ENCODE measurements at places on chromosomes 13 and 19.

DNA sequence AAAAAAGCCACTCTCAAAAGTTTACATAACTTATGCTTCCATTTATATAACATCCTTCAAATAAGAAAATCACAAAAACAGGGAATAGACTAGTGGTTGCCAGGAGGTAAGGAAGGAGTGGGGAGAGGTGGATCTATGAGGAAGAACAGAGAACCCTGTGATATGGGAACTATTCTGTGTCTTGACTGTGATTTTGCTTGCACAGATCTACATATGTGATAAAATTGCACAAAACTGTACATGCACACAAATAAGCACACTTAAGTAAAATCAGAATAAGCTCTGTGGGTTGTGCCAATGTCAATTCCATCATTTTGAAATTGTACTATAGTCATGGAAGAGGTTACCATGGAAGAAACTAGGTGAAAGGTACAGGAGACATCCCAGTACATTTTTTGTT is 121.6 kb upstream of the SGCG start:
- no peak for DNase-seq

DNA sequence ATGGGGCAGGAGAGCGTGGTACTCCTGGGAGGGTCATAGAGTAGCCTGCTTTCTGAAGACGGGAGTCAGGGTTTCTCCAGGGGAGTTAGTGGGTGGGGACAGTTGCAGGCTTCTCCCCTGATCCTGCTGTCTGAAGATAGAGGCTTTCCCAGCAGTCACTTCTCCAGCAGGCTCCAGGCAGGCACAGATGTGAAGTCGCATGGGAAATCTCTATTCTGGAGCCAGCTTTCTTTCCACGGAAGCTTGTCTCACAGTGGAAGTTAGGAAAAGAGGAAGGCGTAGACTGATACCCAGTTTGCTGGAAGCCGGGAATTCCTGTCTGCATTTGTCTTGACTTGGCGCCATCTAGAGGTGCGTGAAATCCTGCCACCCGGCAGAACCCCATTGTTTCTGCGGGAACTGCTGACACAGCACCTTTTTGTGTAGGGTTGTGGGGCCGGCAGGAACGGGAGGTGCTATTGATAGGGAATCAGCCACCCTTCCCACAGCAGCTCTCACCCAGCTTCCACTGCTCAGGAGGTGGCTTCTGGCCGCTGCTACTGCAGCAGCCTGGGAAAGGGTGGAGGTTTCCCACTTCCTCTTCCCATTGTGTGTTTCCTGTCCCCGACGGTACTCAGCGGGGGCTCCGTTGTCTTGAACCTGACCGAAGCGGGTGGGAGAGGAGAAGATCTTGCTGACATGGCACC is 28.5 kb upstream of the NPAS1 start:
- DNase-seq: peak; percentile 65

DNA sequence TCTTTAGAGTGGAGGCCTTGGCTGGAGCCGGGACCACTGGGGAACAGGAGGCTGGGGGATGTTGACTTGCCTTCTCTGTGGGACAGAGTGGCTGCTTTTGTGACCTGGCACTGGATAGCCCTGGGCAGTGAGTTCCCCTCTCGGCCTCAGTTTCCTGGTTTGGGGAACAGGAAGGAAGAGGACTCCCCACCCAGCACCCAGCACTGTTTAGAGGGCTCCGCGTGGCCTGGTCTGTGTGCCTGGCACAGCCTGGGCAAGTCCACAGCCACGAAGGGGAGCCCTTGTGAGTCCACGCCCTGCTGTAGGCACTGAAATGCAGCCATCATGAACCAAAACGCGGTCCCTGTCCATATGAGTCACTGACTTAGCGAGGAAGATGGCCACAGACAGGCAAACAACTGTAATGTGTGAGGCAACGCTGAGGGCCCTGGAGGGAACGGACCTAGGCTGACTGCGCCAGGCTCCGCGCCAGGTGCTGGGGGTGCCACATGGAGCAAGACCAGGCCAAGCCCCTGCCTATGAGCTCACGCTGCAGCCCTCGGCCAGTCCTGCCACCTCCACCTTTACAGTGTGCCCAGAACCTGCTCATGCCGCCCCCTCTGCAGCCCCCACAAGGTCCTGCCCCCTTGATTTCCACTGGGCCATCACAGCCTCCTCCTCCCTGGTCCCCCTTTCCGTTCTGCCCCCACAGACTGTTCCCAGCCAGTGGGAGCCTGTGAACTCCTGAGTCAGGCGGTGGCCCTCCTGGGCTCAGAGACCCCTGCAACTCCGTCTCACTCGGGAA is 35.5 kb downstream of the PAK4 start:
- no peak for DNase-seq

- no peak for DNase-seq
Measured at GRCh38 chr13:91302111-91302510, 45.4 kb upstream of the MIR17HG start.

DNA sequence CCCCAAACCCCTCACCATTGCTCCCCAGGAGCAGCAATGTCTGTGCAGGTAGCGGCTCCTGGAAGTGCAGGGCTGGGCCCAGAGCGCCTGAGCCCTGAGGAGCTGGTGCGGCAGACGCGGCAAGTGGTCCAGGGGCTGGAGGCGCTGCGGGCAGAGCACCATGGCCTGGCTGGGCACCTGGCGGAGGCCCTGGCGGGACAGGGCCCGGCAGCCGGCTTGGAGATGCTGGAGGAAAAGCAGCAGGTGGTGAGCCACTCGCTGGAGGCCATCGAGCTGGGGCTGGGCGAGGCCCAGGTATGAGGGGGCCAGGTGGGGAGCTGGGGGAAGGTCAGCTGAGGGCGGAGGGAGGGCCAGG is 4.9 kb downstream of the KLC3 start:
- no peak for DNase-seq

GRCh38 chr19:2613507-2614295 is 88.8 kb downstream of the GNG7 start:
- DNase-seq: peak; percentile 72
